ENCODE measurements at places on chromosomes 3 and 15.

DNA sequence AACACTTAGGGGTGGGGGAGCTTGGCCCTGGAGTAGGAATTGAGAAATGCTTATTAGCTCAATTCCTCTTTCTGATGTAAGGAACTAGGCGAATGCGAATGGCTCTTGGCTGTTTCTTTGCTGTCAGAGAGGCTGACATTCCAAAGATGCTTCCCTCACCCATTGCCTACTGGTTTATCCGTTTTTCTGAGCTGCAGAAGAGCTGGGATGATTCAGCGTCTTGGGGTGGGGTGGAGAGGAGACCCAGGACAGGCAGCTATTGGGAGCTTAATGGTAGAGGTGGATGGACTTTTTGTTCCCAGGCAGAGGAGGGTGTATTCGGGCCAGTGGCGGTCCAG is 9.8 kb downstream of the PLEKHO2 start:
- no peak for DNase-seq

DNA sequence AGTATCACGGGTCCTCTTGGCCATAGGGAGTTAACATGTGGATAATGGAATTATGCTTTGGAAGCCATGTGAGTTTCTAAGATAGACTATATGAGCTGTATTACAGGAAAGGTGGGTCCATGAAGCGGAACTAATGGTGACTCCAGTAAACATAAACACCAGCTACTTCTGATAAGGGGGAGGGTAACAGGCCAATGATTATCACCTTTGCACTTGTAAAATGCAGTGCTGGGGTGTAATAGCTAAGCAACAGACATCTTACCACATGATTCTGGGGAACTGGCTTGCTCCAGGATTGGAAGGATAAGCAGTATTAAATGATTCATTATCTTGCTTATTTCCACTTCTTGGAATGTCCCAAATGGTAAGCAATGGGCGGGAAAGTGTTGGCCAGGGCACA is 61.4 kb upstream of the CD47 start:
- no peak for DNase-seq

DNA sequence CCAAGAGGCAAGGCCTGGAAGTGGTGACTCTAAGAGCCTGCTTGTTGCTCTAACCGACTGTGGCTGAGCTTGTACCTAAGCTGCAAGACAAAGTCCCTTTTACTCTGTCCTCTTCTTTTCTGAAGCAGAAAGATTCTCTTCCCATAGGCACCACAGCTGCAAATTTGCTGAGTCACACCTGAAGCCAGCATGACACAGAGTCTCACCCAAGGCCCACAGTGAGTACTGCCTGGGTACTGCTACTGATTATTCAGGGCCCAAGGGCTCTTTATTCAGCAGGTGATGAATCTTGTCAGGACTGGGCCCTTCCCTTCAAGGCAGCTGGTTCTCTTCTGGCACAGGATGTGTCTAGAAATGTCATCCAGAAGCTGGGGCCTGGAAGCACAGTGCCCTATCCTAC is 18.9 kb upstream of the TIGIT start:
- no peak for DNase-seq

DNA sequence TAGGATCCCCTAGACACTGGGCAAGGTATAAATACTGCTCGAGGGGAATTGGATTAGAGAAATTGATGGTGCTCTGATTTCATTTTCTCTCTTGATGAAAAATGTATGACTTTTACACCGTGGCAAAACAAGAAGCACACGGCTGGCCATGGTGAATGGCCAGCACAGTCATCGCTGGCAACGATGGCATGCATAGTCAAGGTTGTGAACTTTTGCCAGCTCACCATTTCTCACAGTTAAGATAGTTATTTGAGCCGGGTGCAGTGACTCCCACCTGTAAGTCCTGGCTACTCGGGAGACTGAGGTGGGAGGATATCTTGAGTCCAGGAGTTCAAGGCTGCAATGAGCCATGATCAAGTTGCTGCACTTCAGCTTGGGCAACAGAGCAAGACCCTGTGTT is 95.4 kb downstream of the HMG20A start:
- no peak for DNase-seq

- DNase-seq, result no peak
Measured at GRCh38 chr15:90306560-90306959, 41.1 kb downstream of the NGRN start.

DNA sequence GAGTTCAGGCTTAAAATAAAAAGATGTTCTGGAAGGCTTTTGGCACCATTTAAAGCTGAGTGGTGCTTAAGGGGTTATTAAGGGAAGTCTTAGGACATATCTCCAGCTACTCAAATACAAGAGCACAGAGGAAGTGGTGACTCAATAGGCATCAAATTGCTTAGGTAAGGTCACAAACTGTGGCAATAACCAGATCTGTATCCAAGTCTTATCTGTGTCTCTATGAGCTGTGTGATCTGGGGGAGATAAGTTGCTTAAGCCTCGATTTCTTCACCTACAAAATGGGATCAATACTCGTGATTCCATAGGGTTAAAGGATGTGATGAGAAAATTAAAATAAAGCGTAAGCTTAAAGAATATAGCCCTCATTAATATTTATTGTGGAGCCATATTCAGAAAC is 7.6 kb downstream of the HDC start:
- DNase-seq, result no peak

- no peak for DNase-seq
Measured at GRCh38 chr3:152742368-152743347, 92.3 kb upstream of the P2RY1 start.

GRCh38 chr15:55116636-55117035 is 80.1 kb downstream of the RSL24D1 start:
- DNase-seq, result no peak

- DNase-seq, result no peak
Measured at GRCh38 chr3:182364723-182365650, 428.3 kb upstream of the ATP11B start.

GRCh38 chr15:78620021-78620526 is 722 bp downstream of the CHRNA3 start:
- no peak for DNase-seq

DNA sequence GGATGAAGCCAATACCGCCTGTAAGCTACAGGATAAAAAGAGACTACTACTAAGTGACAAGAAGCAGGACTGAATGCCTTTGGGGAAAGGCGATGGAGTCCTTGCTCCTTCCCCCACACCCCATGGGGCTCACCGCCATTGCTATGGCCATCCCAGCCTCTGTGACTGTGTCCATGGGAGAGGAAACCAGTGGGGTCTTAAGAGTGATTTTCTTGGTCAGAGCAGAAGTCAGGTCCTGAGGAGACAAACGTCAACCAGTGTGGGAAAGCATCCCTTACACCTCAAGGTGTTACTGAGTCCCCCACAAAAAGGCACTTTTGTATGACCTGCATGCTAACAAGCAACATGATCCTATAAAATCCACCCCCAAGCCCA is 913 bp downstream of the IMPDH2 start:
- DNase-seq, result no peak

DNA sequence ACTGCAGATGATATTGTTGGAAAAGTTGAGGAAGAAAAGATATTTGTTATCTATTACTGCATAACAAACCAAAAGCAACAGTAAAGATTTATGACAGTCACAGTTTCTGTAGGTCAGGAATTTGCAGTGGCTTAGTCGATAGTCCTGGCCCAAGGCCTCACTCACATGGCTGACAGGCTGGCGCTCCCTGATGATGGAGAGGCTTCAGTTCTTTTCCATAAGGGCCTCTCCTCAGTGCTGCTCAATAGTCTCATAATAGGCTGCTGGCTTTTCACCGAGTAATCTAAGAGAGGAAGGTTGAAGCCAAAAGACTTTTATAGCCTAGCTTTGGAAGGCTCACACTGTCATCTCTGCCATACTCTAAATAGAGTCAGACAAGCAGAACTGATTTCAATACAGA is 17.7 kb downstream of the IREB2 start:
- no peak for DNase-seq

DNA sequence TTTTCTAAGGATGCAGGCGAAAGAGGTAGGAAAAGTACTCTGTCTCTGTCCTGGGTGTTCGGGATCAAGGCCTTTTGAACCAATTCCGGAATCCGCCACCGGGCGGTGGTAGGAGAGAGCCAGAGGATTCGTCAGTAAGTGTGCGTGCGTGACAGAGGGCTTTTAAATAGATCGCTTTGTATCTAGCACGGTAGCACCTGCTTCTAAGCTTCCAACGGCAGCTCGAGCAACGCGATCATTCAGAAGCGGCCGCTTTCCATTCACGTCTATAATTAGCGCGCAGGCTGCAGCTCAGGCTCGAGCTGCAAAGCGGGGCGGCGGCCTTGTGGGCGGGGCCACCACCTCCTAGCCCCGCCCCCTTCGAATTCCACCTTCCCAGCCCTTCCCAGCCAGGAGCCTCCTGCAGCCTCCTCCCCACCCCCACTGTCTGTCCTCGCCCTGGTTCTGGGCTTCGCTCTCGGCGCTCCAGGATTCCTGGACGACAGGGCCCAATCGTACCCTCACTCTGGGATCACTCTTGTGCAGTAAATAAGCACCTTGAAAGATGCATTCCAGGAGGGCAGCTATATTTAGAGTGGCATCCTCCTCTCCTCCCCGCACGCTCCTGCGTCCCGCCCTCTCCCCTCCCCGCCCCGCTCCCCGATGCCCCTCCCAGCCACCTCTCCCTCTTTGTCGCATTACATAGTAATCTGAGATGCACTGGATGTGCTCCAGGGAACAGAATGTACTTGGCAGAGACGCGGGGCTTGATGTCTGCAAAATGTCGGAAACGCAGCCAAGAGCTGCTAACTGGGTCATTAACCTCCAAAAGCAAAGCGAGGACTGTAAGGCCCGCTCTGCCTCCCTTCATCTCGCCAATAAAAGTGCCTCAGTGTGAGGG is 224.1 kb upstream of the TPRG1 start:
- DNase-seq, result no peak

DNA sequence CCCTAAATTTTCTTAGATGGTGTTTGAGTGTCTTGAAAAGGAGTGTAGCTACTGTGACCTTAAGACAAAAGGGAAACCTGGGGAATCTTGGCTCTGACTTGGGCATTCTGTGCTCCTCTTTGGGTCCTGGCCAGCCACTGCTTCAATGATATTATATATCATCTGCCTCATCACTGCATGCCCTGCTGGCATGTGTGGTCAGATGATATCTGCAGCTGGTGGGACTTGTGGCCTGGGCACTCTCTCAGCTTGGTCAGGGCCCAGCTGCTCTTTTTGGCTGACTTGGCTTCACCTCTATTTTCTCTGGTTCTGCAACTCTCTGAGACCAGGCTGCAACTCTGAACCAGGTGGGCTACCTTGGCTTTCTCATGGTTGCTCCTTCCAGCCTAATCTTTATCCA is 446.1 kb upstream of the RARB start:
- no peak for DNase-seq

- DNase-seq, result no peak
Measured at GRCh38 chr3:97958396-97958795, 13.8 kb downstream of the RIOX2 start.

DNA sequence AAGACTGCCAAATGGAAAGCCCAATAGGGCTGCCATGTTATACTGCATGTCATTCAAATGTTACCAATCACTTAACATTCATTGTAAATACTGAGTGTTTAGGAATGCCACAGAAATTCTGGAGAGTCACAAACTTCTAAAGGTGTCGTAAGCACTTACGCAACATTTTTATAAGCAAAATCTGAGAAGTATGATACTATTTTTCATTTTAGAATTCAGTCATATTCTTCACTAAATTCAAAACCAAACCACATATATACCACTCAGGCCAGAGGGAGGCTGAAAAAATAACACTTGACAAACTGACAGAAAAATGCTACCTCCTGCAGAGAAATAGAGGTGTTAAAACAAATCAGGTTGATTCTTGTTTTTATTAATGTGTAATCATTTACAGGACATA is 89.8 kb downstream of the THBS1 start:
- no peak for DNase-seq

All from CD8-positive, alpha-beta memory T cell (primary cell).